ENCODE measurements at places on chromosomes 16 and 17. TPM values are rescaled to one million over a fixed set of nuclear protein-coding genes. Genes with fewer than 3 reads are reported as not detected.

Gene TMEM88
- total RNA-seq, result 3.5 TPM

Gene PRAC2
- not detected for total RNA-seq

Gene CHD9NB
- 2.4 TPM for total RNA-seq

GRCh38 chr16:19094542-19095365 is 19.0 kb upstream of the ITPRIPL2 start:
- H3K27me3 ChIP-seq, result no peaks in the 10 kb centered on the region
- H3K27ac ChIP-seq, result no peak overlapping the region
- peaks cover 23% of the 10 kb centered on the region for H3K4me1 ChIP-seq
- no peak overlapping the region for H3K4me3 ChIP-seq
- peak; percentile 67 for DNase-seq

DNA sequence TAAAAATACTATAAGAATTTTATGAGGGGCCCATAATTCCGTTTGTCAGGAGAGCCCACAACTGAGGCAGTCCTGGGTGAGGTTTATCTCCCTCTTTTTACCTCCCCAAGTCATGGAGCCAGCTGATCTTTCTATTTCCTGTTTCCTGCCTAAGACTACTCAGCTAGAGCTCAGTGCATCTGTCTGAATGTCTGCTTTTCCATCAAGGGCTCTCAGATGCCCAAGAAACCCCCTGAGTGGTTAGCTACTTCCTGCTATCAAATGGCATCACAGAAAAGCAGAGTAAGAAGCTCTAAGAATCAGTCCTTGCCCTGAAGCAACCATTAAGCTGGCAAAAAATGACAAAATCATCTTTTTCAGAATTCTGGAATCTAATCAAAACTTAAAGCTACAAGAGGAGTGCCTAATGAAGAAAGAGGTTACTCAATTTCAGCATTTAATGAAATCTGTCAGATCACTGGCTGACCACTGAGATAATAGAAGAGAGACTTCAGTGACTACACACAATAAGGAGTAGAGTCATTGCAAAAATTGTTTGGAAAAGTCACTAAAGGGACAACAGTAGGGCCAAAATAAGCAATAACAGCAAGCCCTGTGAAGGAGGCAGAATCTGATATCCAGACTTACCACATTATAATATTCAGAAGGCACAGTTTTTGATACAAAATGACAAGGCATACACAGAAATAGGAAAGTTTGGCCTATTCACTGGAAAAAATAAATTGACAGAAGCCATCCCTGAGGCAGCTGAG is 150.1 kb downstream of the CYB561 start:
- peaks cover 13% of the 10 kb centered on the region for H3K4me1 ChIP-seq
- no peaks in the 10 kb centered on the region for H3K27me3 ChIP-seq

GRCh38 chr16:11748404-11749254 is 6.0 kb upstream of the TXNDC11 start:
- H3K27me3 ChIP-seq, result no peaks in the 10 kb centered on the region
- H3K36me3 ChIP-seq, result peaks cover 76% of the 10 kb centered on the region
- no peak overlapping the region for H3K27ac ChIP-seq
- no peak overlapping the region for H3K4me3 ChIP-seq
- H3K4me1 ChIP-seq, result peaks cover 7% of the 10 kb centered on the region
